ENCODE measurements at places on chromosomes 7 and 10.

DNA sequence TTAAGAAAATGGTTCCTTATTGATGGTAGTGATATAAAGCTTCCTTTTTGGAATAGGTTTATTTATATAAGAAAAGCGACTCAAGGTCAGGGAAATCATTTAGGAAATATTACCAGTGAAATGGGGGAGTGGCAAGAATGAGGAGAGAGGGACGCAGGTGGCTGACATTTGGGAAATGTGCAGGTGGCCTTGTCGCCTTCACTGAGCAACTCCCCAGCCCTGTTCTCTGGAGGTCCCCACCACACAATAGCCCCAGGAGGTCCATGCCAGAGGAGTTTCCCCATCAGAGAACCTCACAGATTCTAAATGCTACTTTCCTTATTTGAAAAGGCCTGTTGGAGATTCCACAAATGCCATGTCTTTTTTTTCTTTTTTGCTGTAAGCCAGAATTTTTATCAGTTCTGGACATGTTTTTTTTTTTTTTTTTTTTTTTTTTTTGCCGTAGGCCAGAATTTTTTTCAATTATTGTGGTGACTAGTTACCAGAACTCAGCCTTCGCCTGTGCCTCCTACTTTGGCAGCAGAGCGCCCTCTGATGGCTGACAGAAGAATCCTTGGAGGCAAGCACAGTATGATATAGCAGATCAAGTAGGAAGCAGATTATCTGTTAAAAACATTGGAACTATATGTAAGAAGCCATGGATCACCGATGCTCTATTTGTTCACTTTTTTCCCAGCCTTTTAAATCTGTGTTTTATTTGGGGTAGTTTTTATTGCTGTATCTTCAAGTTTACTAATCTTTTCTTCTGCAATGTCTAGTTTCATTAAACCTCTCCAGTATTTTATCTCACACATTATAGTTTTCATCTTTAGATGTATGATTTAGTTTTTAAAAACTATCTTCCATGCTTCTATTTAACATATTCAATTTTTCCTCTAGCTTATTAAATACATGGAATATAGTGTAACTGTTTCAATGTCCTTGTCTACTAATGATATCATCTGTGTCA lies 18.6 kb downstream of the OPALIN start:
- DNase-seq: peak; percentile 22

GRCh38 chr10:35594115-35595079 lies 10.7 kb upstream of the GJD4 start:
- no peak for DNase-seq

DNA sequence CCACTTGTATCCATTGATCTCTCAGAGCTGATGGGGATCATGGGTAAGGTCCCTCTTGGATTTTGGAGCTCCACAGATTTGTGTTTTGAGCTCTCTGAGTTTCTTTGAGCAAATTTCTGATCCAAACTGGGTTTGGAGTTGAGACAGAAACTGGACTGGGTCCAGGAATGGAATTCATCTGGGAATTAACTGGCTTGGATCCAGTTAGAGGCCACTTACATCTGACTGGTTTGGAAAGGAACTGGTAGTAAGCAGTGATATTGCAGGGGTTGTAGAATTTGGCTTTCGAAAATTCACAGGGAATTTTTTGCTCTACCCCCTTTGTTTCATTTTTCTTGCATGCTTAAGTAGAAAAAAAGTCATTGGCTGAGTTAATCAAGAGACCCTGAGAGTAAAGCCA lies 245.6 kb downstream of the SEMA3D start:
- no peak for DNase-seq

DNA sequence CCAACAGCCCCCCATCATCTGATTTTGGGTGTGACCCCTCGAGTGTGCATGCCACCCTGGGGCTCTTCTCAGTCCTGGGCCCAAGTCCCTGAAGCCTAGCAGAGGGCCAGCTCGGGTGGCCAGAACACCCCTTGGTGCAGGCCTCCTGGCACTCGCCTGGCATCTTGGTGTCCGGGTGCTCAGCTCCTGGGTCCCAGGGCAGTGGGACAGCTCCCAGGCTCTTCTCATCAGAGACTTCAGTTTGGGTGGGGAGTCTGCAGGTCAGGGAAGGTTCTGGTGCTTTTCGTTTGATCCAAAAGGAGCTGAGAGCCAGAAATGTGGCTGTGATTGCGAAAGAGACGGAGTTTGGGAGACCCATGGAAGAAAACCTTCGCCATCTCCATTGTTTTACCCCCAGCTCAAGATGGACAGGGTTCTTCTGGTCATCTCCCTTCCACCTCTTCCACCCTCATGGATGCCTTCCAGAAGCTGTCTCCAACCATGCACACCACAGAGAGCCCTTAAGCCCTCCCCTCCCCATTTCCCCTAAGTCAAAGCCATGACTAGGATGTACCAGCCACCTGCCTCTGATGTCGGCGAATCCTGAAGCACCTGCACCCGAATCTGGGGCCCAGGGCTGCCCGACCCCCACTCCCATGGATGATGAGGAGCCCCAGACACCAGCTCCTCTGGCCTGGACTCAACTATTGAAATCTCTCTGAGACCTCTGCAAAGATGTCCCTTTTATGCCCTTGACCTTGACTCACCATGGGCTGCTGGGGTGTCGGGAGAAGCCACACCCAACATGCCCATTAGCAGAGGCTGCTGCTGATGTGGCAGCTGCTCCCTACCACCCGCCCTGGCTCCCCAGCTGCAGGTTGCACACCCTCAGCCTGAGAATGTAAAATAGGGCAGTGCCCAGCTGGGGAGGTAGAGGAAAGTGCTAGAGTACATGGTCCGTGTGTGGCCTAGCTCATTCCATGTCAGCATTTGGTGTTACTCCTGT lies 55.3 kb downstream of the ADCYAP1R1 start:
- DNase-seq: no peak

DNA sequence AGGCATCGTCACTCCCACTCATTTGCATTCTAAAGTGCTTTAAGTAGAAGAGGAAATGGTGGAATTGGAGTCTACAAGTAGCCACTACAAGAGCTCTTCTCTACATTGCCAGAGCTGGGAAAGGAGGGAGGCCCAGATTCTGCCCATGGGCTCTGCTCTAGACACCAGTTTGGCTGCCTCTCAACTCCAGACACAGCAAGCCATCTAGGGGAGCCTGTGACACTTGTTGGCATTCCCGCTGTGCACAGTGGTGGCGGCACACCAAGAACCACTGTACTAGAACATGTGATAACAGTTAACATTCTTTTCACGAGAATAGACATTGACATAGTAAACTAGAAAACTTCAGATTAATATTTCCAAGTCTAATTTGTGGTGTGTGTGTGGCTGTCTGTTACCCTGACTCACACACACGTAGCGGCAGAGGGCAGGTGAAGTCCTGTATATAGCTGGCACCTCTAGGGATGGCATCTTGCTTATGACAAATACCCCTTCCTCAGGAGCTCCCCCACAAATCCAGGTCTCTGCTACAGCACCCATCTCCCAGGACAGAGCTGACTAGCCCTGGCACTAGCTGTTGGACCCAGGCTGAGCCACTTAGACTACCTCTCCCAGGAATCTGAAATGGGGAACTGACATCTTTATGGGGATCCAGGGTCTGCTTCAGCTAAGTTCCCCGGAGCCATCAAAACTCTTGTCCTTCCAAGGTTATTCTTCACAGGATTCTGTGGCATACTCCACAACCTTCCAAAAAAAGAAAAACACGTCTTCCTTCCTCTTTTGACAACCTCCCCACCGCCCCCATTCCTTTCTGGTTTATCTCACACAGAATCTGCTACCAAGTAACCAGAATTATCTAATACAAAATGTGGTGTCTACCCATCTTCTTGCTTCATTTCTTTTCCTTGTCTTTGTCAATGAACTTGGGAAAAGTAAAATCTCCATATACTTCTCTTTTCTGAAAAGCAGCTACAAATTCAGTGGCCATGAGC lies 54.7 kb upstream of the MRLN start:
- DNase-seq: no peak

- no peak for DNase-seq
These were observed 964.4 kb downstream of the PCDH15 start for GRCh38 chr10:53836638-53837037.
